H9 (cell line): ENCODE measurements at places on chromosomes 5 and 9. TPM values are rescaled to one million over a fixed set of nuclear protein-coding genes. Genes with fewer than 3 reads are reported as not detected.

LCN2 gene
- not detected in 2 replicates for total RNA-seq

- no peak overlapping the region for H3K4me3 ChIP-seq
- H3K4me1 ChIP-seq, result no peaks in the 10 kb centered on the region
- H3K36me3 ChIP-seq, result peaks cover 100% of the 10 kb centered on the region
- no peak overlapping the region for H3K27ac ChIP-seq
Observed at GRCh38 chr9:131490514-131490913, 12.2 kb upstream of the POMT1 start.

DNA sequence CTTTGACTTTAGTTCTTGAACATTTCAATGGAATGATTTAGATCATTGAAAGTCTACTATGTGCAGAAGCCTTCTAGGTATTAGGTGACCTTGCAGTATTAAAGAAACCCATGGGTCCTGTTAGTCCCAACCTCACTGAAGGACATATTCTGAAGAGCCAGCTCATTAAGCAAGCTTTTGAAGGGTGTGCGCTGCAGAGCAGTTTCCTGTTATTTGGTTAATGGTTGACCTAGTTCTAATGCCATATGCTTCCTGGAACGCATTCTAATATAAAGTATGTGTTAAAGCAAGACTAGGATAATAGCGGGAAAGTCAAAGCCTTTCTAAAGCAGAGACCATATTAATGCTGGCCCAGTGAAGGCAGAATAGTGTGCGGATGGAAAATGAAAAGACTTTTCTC is 20.1 kb downstream of the ZNF462 start:
- H3K4me1 ChIP-seq, result peaks cover 32% of the 10 kb centered on the region
- no peak for DNase-seq
- no peaks in the 10 kb centered on the region for H3K27me3 ChIP-seq
- H3K36me3 ChIP-seq, result peaks cover 29% of the 10 kb centered on the region; the same call in 2 of the 3 replicates

TXNDC8 gene
- total RNA-seq, result not detected in 2 replicates

PCDHB7 gene
- 0.42 and 0.52 TPM in 2 replicates for total RNA-seq

CORO2A gene
- total RNA-seq, result 15.5 and 15.8 TPM in 2 replicates
